Stimulated activated CD4-positive, alpha-beta T cell treated with anti-CD3 and anti-CD28 coated beads, Interleukin-2, amount 100 ng/mL, for 24 hours (primary cell): ENCODE measurements at places on chromosomes 5 and 9.

- no peak for DNase-seq
These were observed 373.3 kb downstream of the TLE4 start for GRCh38 chr9:79945016-79945415.

DNA sequence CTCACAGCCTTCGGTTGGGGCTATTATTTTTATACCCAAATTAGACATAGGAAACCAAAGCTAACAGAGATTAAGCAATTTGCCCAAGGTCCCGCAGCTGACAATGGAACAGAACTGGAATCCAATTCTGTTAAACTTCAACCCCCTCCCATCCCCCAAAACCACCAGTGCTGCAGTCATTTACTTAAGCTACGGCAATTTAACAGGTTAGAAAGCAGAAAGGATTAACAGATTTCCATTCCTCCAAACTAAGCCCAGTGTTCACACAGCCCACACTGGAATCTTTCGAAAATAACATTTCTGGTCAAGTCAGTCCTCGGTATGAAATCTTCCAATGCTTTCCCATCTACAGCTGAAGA, 1023.1 kb upstream of the DMAC1 start:
- no peak for DNase-seq

- no peak for DNase-seq
These were observed 47.6 kb downstream of the JAKMIP2 start for GRCh38 chr5:147734894-147735293.

DNA sequence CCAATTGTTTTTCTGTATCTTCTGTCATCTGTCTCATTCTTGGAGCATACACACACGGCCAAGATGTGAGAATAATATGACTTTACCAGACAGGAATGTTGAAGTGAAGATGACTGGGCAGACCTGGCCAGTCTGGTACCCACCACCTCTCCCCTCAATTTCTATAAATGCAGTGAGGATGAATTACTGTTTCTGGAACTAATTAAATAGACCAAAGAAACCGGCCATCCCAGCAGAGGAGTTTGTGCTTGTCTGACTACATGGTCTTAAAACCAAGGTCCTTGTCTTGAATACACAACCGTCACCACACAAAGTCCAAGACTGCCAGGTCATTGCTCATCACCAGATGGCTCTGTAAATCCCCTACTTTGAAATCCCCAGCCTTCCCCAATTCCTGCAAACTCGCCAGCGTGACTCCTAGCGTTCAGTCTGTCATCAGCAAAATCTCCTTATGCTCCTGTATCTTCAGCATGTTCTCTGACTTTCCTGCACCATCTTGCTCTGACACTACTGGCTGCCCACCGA, 147.2 kb downstream of the PDE4D start:
- DNase-seq = no peak

GRCh38 chr5:43313854-43314457, 744 bp upstream of the HMGCS1 start:
- no peak for DNase-seq

DNA sequence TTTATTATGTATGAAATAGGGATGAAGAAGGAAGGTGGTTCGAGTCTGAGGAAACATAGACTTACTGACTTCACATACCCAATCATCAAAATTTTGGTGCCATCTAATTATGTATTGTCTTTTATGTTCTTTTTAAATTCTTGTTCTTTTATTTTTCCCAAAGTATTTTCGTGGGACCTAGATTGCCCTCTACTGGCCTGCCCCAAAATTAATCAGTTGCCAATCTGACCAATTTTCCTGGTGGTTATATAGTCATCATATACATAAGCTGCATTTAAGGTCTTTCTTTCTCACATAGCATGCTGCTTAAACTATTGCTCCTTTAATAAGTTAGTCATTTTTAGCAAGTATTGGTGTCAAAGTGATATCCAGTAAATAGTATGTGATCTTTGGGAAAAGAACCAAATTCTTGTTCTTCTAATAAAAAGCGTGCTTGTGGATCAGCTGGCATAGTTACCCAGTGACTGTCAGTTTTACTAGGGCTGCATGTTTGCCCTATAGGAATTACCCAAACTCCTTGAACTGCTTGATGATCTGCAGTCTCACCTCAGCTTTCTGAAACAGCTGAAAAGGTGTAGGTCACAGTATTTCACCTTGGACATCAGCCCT, 223.5 kb downstream of the SH3GL2 start:
- no peak for DNase-seq

- DNase-seq = no peak
These were observed 125.3 kb upstream of the SLC25A48 start for GRCh38 chr5:135709208-135709575.

DNA sequence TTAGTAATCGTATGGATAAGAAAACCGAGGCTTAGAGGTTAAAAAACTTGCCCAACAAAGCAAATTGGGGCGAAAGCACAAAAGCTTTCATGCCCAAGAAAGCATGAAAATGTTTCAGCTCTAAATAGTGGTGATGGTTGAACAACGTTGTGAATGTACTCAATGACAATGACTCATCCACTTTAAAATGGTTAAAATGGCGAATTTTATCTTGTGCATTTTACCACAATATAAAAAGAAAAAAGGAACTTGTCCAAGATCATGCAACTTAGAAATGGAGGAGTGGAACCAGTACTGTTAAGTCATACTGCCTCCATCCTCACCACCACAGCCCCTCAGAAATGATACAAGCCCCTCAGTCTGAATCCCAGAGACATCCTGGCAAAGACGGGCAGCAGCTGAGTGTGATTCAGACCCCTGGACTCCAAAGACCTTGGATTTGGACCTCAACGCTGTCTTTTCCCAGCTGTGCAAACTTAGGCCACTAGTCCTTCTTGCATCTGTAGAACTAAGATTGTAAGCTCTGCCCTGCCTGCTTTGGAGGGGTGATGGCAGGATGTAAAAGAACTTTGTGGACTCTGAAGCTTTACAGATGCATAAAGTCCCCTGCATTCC, 158.4 kb downstream of the GABBR2 start:
- DNase-seq = no peak

DNA sequence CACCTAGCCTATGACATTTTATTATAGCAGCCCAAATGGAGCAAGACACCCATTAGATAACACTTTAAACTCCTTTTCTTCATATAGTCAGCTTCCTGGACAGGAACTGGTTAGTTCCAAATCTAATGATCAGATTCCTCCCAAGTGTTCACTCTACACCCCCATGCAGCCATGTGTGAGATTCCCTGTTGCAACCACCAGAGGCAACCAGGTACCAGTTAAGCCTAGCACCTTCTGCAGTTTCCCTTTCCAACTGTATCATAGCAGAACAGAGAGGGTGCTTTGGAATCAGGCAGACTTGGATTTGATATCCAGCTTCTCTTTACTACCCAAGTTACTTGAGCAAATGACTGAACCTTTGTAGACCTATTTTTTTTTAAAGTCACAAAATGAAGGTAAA, 296.6 kb upstream of the PCSK5 start:
- DNase-seq = no peak

GRCh38 chr9:131197160-131197911, 72.0 kb downstream of the NUP214 start:
- DNase-seq = no peak

GRCh38 chr5:89168766-89169165, 285.8 kb upstream of the MEF2C start:
- no peak for DNase-seq

DNA sequence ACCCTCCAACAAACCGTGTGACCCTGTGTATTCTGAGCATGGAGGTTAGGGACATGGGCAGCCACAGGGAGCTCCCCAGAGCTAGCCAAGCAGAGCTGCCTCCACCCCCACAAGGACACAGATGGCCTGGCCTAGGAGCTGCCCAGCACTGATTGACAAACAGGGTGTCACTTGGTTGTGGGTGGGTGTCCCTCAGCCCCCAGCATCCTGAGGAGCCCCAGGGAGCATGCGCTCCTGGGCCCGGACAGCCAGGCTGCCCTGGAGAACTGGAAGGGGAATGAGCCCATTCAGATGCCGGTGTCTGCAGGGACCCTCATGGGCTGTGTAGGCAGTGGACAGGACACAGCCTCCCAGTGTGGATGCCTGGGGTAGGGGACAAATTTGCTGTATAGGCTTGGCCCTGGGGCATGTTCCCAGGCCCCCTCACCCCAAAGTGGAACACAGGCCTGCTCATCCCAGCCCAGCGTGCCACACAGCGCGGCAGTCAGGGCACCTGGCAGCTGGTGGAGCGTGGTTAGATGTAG, 124.8 kb upstream of the LMX1B start:
- no peak for DNase-seq

DNA sequence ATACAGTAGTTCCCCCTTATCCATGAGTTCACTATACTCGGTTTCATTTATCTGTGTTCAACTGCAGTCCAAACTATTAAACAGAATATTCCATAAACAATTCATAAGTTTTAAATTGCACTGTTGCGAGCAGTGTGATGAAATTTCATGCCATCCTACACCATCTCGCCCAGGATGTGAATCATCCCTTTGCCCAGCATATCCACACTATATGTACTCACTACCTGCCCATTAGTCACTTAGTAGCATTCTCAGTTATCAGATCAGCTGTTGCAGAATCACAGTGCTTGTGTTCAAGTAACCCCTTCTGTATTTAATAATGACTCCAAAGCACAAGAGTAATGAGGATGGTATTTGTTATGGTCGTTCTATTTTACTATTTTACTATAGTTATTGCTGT, 51.5 kb downstream of the SHOC1 start:
- peak; percentile 26 for DNase-seq

DNA sequence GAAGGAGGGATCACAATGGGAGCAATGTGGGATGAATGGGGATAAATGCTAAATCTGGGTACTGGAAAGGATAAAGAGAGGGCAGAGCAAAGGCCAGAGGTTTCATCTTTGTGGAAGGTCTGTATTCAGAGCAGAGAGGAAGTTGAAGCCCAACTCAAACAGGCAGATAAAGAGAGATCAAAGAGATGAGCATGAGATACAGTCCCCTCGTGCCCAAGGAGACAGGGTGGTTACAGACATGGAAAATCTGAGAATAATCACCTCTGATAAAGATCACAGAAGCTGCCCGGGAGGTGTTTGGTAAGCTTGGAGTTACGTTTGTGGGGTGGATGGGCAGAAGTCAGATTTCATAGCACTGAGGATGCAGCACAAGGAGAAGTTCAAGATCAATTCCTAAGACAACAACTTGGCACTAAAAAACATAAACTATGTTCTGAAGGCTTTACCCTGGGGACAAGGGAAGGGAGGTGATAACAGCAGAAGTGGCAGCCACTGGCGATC, 459 bp upstream of the ERAP2 start:
- peak; percentile 17 for DNase-seq

GRCh38 chr5:16934123-16934522, 2.0 kb downstream of the MYO10 start:
- no peak for DNase-seq

GRCh38 chr5:139908749-139909148, 113.1 kb downstream of the PSD2 start:
- no peak for DNase-seq

DNA sequence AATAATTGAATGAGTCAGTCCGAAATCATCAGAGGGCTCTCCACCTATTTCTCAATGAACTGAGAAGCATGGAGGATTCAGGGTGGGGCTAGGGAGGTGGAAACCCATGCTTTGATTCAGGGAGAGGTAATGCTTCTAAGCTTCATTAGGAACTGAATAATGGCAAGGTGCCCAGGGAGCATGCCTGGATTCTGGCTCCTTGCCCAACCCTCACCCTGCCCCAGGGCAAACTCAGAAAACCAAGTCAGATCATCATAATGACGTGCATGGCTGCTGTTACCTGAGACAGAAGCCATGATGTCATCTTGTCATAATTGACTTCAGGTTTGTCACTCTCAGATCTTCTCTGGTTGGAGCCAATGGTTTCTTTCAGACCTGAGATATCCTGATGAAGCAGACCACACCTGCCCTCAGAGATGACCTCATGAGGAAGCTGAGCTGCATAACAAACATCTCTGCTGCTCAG, 199.6 kb downstream of the SYK start:
- DNase-seq = no peak

- no peak for DNase-seq
These were observed 212.7 kb downstream of the ESM1 start for GRCh38 chr5:54772684-54773083.

- no peak for DNase-seq
These were observed 11.6 kb upstream of the PAPPA start for GRCh38 chr9:116141864-116142561.

DNA sequence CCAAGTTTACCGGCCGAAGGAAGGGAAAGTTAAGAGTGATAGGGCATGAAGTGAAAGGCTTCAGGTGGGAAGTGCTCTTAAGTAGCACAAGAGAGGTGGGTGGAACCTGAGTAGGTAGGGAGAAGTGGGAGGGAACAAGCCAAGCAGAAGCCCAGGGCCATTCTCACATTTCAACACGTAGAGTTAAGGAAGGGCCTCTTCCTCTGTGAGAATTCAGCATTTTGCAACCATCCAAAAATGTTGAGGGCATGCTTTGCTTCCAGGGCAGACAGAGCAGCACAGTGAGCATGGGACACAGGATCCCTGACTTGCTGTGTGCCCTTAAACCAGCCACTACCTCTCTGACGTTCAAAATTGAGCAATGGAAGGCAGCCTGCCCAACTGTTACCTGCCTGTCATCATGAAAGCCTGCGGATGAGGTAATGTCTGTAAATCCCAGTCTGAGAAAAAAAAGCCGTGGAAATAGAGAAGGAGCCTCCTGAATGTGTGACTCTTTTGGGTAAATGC, 3.3 kb downstream of the CYFIP2 start:
- DNase-seq = no peak

DNA sequence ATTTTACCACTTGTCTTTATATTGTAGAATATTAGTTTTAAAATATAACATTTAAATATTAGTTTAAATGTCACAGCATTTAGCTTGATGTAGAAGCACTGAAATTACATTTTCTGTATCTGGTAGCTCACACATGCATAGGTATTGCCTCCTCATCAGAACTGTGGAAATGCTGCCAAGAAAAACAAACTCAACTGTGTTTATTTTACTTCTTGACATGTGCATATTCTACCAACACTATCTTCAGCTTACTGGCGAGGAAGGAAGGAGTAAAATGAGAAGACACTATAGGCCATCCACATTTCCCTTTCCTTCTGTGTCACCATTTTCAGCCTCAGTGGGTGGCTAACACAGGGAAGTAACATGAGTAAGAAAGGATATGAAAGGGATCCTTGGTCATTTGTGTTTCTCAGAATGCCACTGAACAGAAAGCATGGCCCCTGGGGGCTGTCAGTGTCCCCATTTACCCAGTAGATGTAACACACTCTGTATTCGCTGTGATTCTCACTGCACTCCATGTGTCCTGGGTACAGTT, 81.0 kb upstream of the HTR4 start:
- DNase-seq = no peak
